Posterior vena cava (tissue), 2 donors: ENCODE measurements at places on chromosomes 12 and 14. TPM values are rescaled to one million over a fixed set of nuclear protein-coding genes. Genes with fewer than 3 reads are reported as not detected.

DNA sequence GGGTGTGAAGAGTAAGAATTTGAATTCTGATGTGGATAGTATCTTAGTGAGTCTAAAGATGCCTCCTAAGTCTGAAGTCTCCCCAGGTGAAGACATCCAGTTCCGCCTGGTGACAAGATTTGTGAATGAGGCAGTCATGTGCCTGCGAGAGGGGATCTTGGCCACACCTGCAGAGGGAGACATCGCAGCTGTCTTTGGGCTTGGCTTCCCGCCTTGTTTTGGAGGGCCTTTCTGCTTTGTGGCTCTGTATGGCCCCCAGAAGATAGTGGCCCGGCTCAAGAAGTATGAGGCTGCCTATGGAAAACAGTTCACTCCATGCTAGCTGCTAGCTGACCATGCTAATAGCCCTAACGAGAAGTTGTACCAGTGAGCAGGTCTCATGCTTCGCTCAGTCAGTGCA, 24.6 kb upstream of the AICDA start:
- no peak for DNase-seq

DNA sequence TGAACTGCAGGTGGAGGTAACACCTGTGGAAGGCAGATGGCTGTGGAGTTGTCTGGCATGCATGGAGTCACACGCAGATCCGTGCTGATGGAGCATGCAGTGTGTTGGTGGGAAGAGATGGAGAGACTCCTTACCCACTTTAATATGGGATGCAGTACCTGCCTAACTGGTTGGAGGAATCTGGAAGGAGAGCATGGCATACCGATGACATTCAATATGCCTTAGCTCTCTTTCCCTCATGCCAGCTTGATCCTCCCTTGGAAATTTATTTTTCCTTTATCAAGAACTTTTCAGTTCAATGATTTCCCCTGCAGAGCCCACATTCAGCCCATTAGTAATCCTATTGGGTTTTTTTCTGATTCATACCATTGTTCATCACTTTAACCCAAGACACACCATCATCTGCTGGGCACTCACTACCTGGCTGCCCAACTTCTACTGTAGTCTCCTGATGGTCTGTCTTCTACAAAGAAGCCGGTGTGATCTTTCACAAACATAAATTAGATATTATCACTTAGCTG, 25.9 kb upstream of the NR2C1 start:
- DNase-seq: no peak

DNA sequence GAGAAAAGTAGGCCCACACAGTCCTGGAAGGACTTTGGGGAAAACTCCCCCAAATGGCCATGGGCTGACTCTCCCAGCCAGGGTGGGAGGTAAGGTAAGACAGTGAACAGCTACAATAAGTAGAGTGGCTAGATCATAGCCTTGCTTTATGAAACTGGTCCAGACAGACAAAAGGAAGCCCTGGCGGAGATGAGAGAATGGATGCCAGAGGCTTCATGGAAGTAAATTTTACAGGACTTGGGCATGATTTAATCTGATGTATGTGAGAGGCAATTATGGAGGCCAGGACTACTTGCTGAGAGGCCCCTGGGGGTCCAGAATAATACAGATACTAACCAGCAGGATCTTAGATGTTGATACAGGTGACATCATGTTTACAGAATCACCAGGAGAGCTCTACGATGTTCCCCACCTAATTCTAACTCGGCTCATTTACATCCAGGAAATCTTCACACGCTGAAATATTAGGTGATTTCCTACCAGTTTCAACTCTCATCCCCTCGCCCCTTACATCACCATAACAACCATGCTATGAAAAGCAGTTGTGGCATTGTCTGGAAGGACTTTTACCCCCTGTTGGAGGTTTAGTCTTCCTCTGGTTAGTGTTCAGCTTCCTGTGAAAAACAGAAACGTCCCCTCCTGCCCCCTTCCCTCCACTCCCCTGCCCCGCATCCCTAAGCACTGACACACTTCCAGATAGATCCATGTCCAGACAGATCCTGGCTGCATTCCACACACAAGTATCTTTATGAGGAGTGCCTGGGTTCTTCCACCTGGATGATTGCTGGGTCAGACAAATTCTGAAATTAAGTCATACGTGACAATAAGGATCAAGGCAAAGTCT, 39.5 kb upstream of the NT5DC3 start:
- DNase-seq: no peak

DNA sequence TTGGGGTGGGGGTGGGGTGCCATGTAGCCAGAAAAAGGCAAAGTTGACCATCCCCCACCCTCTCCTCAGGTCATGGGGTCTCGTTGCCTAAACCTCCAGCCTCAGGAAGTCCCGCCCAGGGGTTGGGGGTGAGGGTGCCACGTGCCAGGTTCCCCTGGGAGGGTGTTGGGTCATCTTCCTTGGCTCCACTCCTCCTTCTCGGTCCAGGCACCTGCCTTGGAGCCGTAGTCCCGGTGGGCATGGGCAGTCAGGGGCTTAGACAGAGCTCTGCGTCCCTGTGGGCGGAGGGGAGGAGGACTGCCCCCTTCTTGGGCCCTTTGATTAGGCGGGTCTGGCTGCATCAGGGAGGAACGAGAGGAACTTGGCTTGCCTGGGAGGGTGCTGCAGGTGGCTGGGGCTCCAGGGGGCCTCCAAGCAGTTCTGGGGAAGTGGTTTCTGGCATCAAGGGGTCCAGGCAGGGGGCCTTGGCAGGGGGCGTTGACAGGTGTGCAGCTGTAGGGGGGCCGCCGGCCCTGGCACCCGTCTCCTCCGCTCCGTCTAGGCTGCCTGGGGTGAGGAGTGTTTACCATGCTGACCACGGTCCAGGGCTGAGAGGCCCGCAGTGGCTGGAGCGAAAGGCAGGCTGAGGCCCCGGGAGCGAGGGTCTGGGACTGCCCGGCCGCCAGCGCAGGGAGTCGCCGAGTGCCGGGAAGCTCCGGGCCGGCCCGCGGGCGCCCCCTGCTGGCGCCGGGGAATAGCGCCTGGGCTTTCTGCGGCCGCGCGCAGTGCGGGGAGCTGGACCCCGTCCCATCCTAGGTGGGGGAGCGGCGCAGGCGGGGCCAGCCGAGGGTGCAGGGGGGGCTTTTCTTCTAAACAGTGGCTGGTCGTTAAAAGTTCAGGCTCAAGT, 7.9 kb downstream of the SETD1B start:
- peak; percentile 93 for DNase-seq

- DNase-seq: no peak
Observed at GRCh38 chr12:89059721-89060541, 292.4 kb downstream of the DUSP6 start.

The LBHD2 gene
- total RNA-seq: not detected

- no peak for DNase-seq
Observed at GRCh38 chr14:97602438-97603117, 805.4 kb downstream of the VRK1 start.

DNA sequence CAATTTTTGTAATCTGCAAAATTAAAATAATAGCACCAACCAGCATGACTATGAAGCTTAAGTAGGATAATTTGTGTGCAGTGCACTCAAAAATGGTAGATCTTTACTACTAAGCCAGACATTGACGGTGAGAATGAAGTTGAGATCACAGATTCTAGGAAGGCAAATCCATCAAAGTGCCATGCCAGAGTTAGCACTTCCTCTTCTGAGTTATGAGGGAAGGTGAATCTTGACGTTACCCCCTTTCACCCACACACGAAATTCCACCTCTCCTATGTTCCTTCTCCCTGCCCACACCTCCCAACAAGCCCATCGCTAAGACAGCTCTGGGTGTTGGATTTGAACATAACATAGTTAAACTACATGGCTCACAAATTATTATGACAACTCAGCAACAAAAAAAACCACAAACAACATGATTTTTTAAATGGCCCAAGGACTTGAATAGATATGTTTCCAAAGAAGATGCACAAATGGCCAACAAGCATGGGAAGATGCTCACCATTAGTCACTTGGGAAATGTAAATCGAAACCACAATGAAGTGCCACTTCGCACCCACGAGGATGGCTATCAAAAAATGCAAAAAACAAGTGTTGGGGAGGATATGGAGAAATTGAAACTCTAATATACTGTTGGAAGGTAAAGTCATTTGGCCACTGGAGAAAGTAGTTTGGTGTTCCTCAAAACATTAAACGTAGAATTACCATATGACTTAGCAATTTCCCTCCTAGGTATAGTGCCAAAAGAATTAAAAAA, 119.3 kb upstream of the RAP1B start:
- DNase-seq: no peak

The CCNB1IP1 gene
- total RNA-seq: 28.9 TPM

DNA sequence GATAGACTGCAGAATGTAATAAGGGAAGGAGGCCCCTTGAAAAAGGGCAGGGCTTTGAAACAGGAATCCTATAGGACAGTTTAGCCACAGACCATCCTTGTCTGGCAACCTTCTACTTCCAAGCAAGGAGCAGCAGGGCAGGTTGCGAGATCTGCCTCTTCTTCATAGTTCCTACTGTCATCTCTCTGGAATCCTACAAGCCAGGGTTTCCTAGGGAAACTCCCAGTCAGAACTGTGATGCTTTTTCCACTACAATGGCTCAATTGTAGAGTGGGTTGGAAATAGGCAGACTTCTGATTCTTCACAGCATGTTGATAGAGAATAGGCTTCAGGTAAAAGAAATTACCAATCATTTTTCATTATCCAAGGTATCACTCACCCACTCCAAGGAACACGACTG, 186.3 kb downstream of the DACT1 start:
- no peak for DNase-seq

- DNase-seq: no peak
Observed at GRCh38 chr12:53383258-53383657, 3.3 kb downstream of the SP1 start.

- no peak for DNase-seq
Observed at GRCh38 chr14:78455896-78456435, 285.8 kb downstream of the NRXN3 start.

DNA sequence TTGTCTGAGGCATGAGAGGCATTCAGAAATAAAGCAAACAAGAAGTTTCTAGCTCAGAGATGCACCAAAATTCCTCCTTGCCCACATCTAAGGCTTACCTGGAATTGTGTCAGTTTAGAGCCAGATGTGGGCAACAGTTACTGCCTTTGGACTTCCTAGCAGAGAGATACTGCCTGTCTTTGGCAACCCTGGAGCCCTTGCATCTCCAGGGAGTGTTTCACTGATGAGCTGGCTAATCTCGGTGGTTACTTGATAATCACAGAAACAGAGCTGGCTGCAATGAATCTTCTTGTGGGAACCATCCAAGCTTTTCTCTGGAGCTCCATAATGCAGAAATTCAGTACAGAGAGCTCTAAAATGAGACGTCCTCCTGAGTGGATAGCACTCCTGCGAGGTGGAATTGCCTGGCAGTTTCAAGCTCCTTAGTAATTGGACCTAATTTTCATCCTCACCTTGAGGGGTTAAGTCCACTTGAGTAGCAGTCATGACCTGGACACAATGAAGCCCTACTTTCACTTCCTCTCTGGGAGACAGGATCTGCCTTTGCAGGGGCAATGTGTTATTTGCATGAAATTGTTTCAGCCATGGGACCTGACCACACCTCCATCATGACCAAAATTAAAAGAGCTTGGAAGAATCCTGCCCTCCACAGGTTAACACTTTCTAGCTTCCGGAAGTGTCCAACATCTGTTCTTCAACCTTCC, 108.8 kb upstream of the ARHGAP5 start:
- no peak for DNase-seq

The KRT3 gene
- total RNA-seq: not detected

The KRT77 gene
- not detected for total RNA-seq

- DNase-seq: no peak
Observed at GRCh38 chr14:30015489-30015888, 87.8 kb upstream of the PRKD1 start.

DNA sequence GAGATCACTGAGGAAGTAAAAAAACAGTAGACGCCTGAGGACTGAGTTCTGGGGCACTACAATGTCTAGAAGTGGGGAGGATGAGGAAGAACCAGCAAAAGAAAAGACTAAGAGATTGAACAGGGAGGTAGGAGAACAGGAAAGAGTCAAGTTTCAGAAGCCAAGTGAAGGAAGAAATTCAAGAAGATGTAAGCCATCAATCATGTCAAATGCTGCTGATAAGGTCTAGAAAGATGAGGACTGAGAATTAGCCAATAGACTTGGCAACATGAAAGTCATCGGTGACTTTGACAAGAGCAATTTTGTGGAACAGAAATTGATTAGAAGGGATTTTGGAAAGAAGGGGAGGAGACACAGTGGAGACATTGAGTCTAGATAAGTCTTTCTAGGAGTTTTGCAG, 54.8 kb upstream of the CRY1 start:
- DNase-seq: no peak

The LRRC43 gene
- total RNA-seq: not detected

DNA sequence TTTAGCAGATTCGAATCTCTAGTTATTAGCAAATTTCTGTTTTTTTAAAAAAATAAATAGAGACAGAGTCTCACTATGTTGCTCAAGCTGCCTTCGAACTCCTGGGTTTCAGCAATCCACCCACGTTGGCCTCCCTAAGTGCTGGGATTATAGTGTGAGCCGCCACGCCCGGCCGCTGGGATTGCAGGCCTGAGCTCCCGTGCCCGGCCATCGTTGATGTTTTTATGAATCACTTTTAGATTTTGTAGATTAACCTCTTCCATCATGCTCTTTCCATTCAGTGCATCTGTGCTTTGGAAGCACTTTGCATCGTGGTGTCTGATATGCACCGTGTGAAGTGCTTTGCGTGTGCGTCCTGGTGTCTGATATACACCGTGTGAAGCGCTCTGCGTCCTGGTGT, 20.9 kb downstream of the PGAM5 start:
- DNase-seq: no peak

The TAS2R30 gene
- 4.3 TPM for total RNA-seq

DNA sequence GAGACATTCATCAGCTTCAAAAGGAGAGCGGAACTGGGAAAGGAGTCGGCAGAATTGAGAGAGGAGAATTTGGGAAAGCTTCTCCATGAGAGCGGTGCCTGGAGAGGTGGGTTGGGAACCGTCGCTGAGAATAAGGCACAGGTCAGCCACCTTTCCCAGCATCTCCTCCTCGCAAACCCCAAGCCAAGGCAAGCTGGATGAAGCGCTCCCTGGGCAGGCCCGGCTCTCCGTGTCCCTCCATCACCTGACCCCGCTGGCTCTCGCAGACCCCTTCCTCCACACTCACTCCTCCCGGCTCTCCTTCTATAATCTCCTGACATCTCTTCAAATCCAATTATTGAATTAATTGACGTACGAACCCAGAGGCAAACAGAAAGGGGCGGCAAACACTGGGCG, 18.9 kb upstream of the ATP5MC2 start:
- DNase-seq: no peak

- DNase-seq: no peak
Observed at GRCh38 chr12:27730097-27730588, 19.5 kb downstream of the MRPS35 start.

GRCh38 chr14:77222546-77223225, 41.1 kb downstream of the TMEM63C start:
- DNase-seq: no peak
